ENCODE measurements at places on chromosomes 1 and 21. TPM values are rescaled to one million over a fixed set of nuclear protein-coding genes. Genes with fewer than 3 reads are reported as not detected.

- no peak for DNase-seq
These were observed 10.7 kb downstream of the NMNAT2 start for GRCh38 chr1:183407474-183407873.

DNA sequence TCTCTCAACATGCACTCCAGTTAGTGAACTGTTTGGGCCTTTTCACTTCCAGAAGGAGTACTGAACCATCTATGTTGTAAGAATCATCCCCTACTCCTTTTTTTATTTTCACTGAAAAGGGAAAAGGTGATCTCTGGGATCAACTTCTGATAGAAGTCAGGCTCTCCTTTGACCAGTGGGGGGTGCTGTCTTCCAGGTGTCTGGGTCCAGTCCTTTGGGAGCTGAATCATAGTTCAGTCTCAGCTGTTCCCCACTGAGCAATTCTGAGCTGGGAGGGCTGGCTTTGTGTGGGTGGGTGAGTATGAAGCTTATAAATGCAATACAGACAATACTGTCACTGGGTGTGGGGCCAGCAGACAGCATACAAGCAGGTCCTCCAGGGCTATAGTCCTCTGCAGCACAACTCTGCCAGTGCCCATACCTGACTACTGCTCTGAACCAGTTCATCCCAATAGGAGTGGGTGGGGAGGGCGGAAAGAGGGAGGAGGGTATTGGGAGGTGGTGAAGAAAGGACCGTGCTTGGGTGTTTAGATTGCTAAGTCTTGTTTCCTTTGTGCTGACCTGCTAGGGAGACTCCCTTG, 12.5 kb upstream of the SARS1 start:
- no peak for DNase-seq

DNA sequence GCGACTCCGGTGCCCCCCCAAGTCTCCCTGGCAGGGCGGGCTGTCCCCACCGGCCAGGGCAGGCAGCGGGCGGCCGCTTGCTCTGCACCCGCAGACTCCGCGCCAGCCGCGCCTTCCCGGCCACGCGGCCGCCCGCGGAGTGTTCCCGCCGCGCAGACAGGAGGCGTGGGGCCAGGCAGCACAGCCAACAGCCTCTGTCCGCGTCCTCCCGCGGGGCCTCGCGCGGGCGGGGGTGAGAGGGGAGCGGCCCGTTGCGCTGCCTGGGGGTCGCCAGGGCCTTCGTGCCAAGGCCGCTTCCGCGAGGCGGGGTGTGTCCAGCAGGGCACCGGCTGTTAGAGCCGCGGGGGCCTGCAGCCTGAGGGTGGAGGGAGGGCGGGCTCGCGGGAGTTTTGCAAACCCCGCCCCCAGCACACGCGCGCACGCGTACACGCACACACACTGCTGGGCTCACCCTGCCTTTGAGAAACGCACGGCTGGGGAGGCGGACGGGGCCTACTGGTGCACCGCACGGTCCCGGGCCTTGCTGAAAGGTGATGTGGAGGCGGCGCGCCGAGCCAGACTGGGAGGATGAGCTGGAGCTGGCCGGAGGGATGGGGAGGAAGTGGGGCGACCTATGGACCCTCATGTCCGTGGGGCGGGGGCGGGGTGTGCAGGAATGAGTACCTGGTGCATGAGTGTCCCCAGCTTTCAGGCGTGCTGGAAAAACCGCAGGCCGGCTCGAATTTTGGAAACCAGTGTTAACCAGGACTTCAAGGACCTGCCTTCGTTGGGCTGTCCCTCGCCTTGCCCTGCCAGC, 41.5 kb downstream of the KIAA1614 start:
- DNase-seq, result peak; percentile 63

- DNase-seq, result no peak
These were observed 14.1 kb downstream of the VAMP4 start for GRCh38 chr1:171727778-171728177.

GRCh38 chr1:68141071-68142021, 90.9 kb upstream of the DIRAS3 start:
- DNase-seq, result no peak

DNA sequence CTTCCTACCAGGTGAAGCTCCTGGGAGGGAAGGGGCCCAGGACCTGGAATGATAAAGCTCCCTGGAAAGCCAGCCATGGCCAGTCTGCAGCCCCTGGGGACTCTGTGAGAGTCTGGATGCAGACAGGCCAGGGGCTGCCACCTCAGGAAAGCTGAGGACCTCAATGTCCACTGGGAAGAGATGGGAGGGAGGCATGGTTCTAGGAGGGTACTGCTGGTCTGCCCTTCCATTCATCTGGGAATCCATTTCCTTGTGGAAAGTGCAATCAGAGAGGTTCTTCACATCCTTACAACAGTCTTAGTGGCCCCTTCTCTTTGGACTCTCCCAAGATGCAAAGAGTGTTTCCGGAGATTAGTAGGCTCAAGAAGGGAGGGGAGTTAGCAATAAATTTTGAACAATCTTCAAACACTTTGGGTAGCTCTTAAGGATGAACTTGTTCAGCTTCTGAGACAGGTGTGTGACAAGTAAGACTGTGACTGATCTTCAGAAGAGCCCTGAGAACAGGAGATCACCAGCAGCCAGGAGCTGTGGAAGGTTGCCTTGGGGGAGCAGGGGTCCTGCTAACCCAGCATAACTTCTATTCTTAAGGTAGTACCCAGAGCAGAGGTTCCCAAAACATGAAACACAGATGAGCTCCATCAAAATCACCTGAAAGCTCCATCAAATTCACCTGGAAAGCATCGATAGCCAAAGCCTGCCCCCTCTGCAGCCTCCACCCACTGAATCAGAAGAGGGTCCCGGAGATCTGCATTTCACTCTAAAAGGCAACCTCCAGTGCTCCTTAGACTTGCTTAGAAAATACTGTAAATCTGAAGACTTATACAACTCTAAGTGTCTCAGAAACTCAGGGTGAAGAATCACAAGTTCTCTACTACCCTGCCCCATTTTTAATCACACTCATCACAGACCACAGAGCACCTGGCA, 616 bp upstream of the LAX1 start:
- no peak for DNase-seq

GRCh38 chr1:43373066-43373940, 5.5 kb upstream of the ELOVL1 start:
- no peak for DNase-seq

GRCh38 chr1:183516725-183517124, 44.4 kb downstream of the SMG7 start:
- DNase-seq, result no peak

DNA sequence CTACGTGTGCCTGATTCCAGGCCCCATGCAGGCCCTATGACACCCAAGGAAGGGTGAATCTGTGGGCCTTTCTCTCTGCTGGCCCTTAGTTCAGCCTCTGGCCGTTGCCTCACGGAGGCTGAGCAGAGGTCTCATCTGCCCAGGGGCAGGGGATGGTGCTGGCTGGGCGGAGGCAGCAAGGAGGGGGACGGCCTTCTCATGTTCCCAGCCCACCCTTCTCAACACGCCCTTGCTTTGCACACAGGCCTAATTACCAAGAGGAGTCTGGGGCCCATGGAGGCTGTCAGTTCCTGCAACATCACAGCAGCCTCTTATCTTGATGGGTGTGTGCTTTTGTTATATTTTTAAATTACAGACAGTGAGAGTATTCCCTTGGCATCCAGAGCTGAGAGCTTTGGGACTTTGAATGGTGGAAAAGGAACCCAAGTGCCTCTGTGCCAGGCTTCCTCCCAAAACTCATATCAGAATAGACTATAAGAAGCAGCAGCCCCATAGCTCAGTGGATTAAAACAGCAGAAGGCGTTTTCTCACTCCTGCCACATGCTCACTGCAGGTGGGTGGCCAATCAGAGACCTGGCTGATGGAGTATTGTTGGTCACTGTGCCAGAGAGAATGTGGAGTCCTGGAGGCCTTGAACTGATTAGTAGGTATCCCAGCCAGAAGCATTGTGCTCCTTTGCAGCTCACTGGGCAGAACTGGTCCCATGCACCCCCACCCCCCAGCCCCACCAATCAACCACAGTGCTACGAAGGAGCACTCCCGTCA, 164.9 kb downstream of the CAMTA1 start:
- no peak for DNase-seq

GRCh38 chr1:175530622-175531375, 212.6 kb downstream of the TNR start:
- no peak for DNase-seq

GRCh38 chr1:92797297-92797696, 12.4 kb upstream of the EVI5 start:
- no peak for DNase-seq

DNA sequence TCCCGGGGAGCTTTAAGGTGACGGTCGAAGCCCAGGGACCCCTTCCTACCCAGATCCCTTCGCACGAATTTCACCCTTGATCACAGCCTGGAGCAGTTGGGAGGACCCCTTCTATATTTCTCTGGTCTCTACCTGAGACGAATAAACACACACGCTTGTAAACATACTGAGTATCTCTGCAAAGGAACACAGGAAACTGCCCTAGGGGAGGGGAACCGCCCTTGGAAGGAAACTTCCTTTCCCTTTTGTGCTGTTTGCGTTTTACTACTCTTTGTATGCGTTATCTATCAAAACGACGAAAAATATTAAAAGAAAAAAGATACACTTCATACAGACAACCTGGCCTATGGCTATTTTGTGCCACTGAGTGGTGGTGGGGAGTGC, 750 bp downstream of the NECAP2 start:
- no peak for DNase-seq

GRCh38 chr1:8023995-8024313, 2.2 kb downstream of the ERRFI1 start:
- no peak for DNase-seq

DNA sequence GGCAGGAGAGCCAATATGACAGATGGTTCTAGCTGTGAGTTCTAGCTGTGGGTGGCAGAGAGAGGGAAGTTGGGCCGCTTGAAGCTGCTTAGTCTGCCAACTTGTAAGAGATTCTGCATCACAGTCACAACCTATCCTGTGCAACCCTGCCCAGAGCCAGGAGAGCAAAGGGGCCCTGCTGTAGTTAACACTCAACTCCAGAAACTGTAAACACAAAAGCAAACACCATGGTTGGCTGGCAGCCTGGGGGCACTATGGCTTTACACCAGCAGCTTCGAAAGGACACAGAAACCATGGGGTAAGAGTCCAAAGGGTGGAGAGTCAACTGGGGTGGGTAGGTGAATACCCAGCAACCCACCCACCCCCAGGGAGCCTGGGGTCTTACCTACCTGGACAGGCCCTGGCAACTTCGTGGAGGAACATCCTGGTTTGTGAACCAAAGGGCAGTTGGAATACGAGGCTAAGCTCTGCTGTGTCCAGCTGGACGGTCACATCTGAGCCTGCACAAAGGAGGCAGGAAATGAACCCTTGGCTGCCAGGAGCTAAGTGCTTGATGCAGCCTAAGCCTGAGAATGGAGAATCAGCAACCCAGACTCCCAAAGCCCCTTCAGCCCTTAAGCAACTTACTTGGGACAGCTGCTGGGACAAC, 6.4 kb downstream of the INPP5B start:
- no peak for DNase-seq

GRCh38 chr1:117232531-117232930, 21.8 kb upstream of the VTCN1 start:
- DNase-seq, result no peak

DNA sequence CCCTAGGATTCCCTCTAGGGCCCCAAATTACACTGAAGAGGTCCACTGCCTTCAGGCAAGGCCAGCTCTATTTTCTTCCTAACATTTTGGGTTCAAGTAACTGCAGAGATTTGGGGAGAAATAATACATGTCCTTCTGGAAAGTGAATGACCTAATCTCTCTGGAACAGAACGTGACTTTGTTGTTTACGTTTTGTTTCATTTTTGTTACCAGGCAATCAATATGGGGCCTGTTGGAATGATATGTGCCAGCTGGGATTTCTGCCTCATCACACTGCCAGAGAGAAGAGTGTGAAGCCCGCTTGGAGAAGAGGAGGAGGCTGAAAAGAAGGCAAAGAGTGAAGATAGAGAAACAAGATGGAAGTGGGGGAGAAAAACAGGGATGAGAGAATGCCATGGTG, 116.7 kb downstream of the FASLG start:
- DNase-seq, result no peak

- DNase-seq, result no peak
These were observed 32.3 kb upstream of the NR5A2 start for GRCh38 chr1:199995096-199995685.

- DNase-seq, result no peak
These were observed 170.7 kb downstream of the PSMG1 start for GRCh38 chr21:39012326-39013230.

- DNase-seq, result no peak
These were observed 54.9 kb upstream of the BACE2 start for GRCh38 chr21:41112740-41113692.

- DNase-seq, result no peak
These were observed 180.4 kb downstream of the FOXD2 start for GRCh38 chr1:47618222-47618720.

DNA sequence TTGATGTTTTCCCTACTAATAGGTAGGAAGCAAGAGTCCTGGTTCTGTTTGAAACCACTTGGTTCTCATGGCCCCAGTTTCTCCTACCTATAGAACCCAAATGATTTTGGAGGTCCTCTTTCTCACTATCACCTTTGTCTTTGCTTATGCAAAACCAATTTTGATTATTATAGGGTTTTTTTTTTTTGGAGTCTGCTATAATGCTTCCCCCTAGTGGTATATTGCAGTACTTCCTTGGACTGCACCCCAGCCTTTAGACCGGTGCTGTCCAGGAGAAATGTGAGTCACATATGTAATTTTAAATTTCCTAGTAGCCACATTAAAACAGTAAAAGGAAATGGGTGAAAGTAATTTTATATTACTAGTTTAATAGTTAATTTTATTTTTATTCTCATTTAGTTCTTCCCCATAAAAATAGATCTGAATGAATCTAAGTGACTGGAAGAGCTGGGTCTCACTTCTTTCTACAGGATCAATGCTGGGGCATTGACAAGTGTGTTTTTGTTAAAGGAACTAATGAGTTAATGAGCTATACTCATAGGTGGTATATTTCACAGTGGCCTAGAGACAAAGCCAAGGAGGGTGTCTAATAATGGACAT, 10.6 kb downstream of the FCMR start:
- peak; percentile 51 for DNase-seq

DNA sequence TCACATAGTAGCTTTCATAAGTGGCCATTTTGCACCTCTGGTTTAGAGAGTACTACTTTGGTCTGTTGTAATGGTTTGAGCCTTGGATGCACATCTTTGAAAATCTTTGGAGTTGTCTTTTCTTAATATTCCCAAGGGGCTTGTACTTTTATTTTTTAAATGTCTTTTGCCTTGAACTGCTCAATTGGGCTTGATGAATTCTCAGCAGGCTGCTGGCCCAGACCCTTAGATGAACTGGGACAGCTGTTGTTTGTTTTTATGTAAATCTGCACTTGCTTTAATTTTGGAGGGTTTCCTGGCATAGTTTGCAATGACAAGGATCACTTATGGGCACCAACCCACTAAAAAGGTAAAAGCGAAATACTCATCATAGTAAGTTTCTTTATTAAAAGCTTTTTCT, 24.9 kb downstream of the NGF start:
- no peak for DNase-seq

SLC44A3 gene
- 2.5 TPM for polyA plus RNA-seq

HMCN1 gene
- 20.3 TPM for polyA plus RNA-seq

PRKACB gene
- polyA plus RNA-seq, result 24.0 TPM

IL19 gene
- polyA plus RNA-seq, result not detected

C1QC gene
- polyA plus RNA-seq, result 17.2 TPM

S100A13 gene
- 64.9 TPM for polyA plus RNA-seq

HDGF gene
- polyA plus RNA-seq, result 133 TPM

FAM72A gene
- polyA plus RNA-seq, result 4.0 TPM

CACNA1S gene
- 54.7 TPM for polyA plus RNA-seq

IL23R gene
- not detected for polyA plus RNA-seq

DDR2 gene
- 53.8 TPM for polyA plus RNA-seq

BACH1 gene
- 25.7 TPM for polyA plus RNA-seq

Measured in muscle of back (tissue), 13 donors.